AG20443 (cell line): ENCODE measurements at places on chromosomes 2 and 18.

- DNase-seq, result no peak
These were observed 55.7 kb downstream of the SNORC start for GRCh38 chr2:232925821-232926156.

GRCh38 chr18:46459789-46460455 is 197.1 kb downstream of the LOXHD1 start:
- no peak for DNase-seq

GRCh38 chr18:69128978-69129377 is 271.7 kb upstream of the DOK6 start:
- DNase-seq, result no peak

- no peak for DNase-seq
These were observed 7.0 kb upstream of the SATB2 start for GRCh38 chr2:199464606-199465352.

GRCh38 chr2:98902209-98903063 is 33.6 kb downstream of the CRACDL start:
- DNase-seq, result no peak

DNA sequence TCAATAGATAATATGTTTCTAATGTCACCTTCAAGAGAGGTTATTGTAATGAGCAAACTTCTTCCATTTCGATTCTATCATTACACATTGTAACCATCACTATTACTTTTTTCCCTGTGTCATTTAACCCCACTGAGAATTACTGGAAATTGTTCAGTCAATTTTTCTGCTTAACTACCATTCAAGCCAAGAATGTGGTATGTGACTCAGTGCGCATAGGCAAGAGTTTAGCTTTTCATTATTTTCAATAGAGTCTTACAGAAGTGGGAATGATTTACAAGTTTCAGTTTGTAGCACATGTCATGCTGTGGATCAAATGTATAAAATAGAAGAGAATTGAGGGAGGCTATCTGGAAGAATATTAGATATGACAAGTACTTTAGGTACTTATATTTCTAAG is 34.3 kb upstream of the PIEZO2 start:
- no peak for DNase-seq

GRCh38 chr2:20590704-20591515 is 60.0 kb downstream of the HS1BP3 start:
- no peak for DNase-seq

GRCh38 chr18:46711444-46711863 is 45.4 kb downstream of the ST8SIA5 start:
- no peak for DNase-seq

GRCh38 chr2:239833269-239834109 is 191.7 kb downstream of the NDUFA10 start:
- DNase-seq, result no peak

DNA sequence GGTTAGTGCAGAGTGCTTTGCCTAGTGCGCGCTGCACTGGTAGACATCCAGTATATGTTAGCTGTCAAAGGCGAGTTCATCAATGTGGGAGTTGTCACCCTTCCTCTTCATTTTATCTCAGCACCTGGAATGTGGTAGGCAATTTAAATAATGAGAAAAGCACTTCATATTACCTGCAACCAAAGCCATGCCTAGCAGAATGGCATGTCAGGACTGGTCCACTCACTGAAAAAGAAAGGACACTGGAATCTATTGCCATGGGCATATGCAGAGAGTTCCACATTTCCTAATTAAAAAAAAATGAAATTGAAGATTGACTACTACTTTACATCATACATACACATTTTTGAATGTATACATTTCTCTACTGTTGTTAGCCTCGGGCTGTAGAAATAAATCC is 139.6 kb downstream of the PAX3 start:
- DNase-seq, result no peak

GRCh38 chr2:107202962-107203591 is 317.1 kb upstream of the ST6GAL2 start:
- no peak for DNase-seq
